ENCODE measurements at places on chromosomes 4 and X. TPM values are rescaled to one million over a fixed set of nuclear protein-coding genes. Genes with fewer than 3 reads are reported as not detected.

Gene MAGEA1
- not detected for total RNA-seq

Gene PCDH11X
- total RNA-seq, result 2.4 TPM

Gene ADH7
- not detected for total RNA-seq

Gene MUC7
- total RNA-seq, result not detected

Gene ADRA2C
- total RNA-seq, result 10.8 TPM

Gene SORCS2
- 15.6 TPM for total RNA-seq

Gene DUX4
- total RNA-seq, result not detected

Gene SUPT20HL2
- total RNA-seq, result not detected
